Stimulated activated CD4-positive, alpha-beta T cell treated with anti-CD3 and anti-CD28 coated beads, Interleukin-12 subunit alpha, Interleukin-12 subunit beta, amount 100 ng/mL, for 24 hours (primary cell): ENCODE measurements at places on chromosomes 5 and 9.

DNA sequence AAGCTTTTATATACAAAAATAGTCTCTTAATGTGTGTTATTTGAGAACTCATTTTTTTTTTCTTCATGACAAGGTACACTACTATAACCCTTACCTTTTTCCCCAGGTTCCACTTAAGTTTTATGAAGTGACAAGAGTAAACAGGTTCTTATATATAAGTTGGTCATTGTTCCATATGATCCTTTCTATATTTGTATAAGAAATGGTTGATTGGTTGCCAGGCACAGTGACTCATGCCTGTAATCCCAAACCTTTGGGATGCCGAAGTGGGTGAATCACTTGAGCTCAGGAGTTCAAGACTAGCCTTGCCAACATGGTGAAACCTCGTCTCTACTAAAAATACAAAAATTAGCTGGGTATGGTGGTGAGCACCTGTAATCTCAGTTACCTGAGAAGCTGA, 108.3 kb downstream of the PCSK1 start:
- DNase-seq, result no peak

DNA sequence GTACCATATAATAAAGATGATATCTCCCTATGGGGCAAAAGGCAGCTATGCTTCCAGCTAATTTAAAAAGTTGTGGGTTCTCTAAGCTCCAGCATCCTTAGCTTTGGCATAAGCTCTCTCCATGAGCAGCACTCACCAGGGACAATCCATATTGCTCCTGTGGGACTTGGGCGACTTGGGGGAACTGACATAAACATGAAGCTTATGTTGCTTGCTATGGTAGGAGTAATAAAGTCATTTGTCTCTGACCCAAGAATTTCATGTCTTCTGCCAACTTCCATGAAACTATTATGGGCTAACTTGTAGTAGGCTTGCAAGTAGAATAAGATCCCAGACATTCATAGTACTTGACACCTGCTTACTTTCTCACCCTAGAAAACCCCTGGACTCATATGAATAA, 36.2 kb upstream of the TLE4 start:
- DNase-seq, result no peak

DNA sequence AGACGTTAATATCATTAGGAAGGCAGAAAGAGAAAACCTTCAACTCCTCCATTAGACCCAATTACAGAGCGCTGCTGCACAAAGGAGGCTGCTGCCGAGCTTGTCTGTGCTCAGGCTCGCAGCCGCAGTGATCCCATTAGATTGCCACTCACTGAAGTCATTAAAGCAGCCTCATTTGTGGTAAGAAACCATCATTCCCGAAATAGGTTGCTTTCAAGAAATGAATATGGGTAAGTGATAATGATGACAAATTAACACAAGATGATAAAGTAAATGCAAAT, 137.2 kb downstream of the CAVIN4 start:
- no peak for DNase-seq

DNA sequence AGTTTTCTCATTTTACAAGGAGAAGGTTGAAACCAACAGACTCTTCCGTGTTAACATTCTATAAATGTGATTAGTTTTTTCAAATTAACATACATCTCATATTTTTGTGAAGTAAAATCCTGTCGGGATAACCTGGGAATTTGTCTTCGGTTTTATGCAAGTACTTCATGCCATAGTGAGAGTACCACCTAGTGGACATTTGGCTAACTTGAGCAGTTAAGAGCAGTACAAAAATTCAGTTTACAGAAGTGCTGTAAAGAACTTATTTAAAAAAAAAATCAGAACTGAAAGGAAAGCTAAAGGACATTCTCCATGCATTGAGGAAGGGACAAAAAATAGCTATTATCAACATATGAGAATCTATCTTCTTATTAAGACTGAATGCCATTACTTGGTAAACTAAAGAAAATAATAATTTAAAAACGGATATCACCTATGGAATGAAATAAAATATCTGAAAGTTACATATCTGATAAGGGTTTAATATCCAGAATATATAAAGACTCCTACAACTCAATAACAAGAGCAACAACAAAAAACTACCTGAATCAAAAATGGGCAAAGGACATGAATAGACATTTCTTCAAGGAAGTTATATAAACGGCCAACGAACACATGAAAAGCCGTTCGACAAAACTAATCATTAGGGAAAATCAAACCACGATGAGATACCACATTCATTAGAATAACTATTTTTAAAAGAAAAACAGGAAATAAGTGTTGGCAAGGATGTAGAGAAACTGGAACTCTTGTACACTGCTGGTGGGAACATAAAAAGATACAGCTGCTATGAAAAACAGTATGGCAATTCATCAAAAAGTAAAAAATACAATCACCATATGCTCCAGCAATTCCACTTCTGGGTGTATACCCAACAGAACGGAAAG, 117.0 kb upstream of the GNA14 start:
- DNase-seq, result no peak

DNA sequence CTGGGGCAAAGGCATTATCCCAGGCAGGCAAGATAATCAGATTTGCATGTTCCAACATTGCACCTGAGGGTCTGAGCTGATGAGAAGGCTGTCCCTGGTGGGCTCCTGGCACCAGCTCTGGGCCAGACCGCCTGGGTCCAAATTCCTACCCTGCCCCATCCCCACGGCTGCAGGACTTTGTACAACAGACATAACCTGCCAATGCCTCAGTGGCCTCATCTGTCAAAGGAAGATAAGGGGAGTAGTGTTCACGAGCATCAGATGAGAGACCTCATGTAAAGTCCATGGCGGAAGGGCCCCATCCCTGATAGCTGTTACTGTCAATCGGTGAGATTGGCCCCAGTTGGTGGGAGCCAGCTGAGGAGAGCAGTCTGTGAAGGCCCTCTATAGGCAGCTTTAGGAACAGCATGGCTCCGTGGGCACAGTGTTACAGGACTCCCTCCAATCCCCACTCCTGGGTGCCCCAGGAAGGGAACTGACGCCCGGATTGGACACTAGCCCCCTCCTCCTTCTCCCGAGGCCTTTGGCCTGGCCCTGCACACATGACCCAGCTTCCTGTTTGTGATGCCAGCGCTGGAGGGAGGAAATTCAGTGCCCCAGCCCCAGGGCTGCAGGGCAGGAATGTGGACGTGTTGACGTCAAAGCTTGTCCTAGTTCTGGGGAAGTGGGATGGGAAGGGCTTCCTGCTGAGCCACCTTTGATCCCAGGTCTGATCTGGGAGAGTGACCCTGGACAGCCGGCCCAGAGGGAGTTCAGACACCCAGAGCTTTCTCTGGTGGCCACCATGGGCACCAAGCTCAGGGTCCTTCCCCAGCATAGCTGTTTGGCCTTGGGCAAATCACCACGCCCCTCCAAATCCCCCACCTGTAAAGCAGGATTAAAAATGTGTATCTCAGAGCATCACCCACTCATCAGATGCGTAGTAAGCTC, 56.2 kb downstream of the DUSP1 start:
- DNase-seq, result peak; percentile 12

DNA sequence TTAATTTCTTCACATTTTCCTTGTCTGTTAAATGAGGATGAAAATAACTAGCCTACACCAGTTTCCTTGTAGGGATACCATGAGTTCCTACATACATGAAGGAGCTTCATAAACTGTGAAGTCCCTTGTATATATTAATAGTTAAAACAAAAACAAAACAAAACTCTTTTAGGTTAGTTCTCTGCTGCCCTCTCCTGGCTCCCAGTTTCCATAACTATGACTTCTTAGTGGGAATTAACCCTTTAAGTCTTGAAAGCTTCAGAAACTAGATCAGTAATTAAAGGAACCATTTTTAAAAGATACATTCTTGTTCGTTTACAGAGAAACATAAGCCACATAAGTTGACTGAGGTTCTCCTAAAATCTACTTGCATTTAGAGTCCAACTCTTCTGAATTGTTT, 500.0 kb upstream of the C9orf72 start:
- DNase-seq, result no peak

- no peak for DNase-seq
Measured at GRCh38 chr9:27129221-27129620, 20.2 kb downstream of the TEK start.

DNA sequence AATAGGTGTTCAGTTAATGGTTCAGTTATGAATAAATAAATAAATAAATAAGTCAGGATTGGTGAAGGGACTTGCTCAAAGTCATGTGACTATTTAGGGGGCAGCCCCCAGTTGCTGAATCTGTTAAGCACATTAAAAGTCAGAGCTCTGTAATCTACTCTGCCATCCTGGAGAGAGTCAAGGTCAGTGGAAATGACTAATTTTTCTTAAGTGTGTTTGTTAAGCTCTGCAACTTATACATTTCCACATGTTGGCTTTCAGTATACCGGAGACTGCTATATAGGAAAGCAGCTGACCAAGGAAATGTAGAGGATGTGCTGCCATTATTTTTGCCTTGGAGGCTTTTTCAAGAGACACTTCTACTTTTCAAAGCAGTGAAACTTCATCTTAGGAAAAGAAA, 57.9 kb downstream of the KIAA1958 start:
- DNase-seq, result no peak

- DNase-seq, result no peak
Measured at GRCh38 chr9:81777482-81777881, 88.1 kb upstream of the TLE1 start.

- DNase-seq, result no peak
Measured at GRCh38 chr9:20144197-20144596, 355.4 kb upstream of the SLC24A2 start.

DNA sequence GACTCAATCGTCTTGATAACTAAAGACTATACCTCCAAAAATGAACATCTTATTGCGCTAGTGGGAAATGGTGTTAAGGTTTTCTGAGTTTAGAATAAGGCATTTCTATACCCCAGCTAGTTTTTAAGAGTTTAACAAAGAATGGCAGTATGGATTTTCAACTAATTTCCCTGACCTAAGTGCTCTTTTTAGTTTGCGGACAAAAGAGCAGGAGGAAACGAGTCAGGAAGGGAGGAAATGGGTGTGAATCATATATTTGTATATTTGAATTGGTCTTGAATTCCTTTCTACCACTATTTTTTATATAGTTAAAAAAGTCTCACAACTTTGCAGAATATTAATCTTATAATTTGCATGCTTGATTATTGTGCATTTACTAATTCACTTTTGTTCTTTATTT, 516.3 kb upstream of the ZNF608 start:
- DNase-seq, result no peak

DNA sequence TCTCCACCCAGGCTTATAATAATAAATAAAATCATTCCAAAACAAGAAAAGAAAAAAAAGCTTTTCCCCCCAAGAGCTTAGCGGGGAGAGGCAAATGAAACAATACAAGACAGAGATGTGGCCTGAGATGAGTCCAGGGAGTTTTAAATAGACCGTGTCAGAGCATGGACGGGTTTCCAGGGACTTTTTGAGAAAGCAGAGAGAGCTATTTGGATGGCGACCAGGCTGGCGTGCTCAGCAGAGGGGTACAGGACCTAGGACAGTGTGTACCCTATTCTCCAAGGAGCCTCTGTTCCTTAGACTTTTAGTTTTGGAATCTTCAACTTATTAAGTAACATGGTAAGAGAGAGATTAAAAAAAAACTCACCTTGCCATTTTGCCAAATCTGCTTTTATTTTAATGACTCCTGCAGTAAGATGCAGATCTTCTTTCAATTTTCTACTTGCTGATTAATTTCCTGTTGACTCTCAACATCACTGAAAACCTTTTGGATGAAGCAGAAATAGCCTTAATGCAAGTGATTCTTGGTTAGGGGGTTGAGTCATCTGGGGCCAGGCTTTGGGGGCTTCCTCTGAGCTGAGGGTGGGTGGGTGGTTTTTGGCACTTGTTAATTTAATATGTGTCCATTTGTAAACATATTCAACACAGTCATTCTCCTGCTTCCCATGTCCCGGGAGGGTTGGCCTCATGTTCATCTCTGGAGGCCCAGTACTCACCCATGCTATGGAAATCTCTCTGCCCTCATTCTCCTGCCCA, 49.6 kb upstream of the OSMR start:
- no peak for DNase-seq

DNA sequence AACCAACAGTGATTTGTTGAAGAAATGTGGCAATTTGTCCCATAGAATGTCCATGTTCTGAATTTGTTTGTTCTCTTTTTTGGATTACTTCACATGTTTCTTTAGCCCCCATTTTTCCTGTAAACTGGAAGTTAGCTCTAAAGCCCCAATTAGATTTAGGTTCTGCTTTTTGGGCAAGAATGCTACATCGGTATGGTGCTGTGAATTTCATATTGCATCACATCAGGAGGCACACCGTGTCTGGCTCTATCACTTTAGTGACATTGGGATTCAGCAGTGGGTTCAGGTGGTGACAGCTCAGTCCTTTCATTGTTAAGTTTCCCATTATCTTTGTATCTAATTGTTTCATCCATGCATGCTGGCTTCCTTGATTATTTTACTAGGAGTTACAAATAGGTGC, 27.9 kb downstream of the ADGRV1 start:
- no peak for DNase-seq

DNA sequence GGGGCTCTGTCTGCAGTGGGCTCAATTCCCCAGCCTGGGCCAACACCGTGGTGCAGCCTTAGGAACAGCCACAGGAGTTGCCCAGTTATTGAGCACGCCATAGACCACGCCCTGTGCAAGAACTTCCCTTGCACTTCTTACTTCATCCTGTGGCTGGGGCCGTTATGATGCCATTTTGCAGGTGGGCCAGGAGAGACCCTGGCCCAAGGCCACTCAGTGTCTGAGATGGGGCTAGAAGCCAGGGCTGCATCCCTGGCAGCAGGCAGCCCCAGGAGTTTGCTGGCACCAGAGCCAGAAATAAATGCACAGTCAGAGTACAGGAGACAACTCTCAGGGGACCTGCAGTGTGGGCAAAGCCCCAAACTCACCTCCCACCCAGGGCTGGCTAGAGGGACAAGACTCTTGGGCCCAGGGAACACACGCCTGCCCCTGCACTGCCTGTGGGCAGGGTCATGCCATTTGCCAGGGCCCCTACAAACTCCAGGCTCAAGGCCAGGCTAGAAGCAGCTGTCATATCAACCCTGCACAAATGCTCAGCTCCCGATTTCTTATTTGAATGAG, 6.7 kb downstream of the CORO2A start:
- no peak for DNase-seq

GRCh38 chr9:124238546-124239140, 19.1 kb upstream of the NEK6 start:
- DNase-seq, result no peak

- no peak for DNase-seq
Measured at GRCh38 chr5:125847561-125847960, 575.6 kb upstream of the GRAMD2B start.

GRCh38 chr5:107817436-107817835, 146.7 kb upstream of the EFNA5 start:
- no peak for DNase-seq

GRCh38 chr5:134086943-134087305, 27.6 kb upstream of the TCF7 start:
- DNase-seq, result peak; percentile 64

DNA sequence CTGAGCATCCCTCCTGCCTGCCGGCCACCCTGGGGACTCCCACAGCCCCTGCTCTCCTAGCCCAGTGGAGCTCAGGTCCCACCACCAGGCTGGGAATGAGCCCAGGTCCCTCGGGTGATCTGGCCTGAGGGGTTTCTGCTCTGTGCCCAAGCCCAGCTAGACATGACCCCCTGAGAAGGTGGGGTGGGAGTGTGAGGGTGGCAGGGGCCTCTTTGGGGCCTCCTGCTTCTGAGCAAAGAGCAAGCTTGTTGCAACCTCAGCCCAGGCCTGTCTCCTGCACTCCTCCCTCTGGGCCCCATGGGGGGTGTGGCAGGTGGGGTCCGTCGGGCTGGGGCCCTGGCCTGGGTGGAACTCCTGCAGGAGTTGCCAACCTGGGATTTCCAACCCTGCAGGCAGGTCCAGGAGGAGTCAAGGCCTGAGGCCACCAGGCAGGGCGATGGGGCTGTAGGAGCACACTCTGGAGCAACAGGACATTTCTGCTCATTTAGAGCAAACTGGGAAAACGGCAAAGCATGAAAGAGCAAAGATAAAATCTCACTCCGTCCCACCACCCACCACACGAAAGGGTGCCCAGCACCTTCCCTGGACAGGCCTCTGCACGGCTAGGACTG, 11.4 kb upstream of the NRARP start:
- no peak for DNase-seq
